ENCODE measurements at places on chromosomes 4 and X. TPM values are rescaled to one million over a fixed set of nuclear protein-coding genes. Genes with fewer than 3 reads are reported as not detected.

The CXCL8 gene
- polyA plus RNA-seq, result 3.0 TPM

The NPNT gene
- not detected for polyA plus RNA-seq

The P2RY10 gene
- not detected for polyA plus RNA-seq

- no peaks in the 10 kb centered on the region for H3K4me1 ChIP-seq
- H3K36me3 ChIP-seq, result no peaks in the 10 kb centered on the region
- H3K27me3 ChIP-seq, result peaks cover 6% of the 10 kb centered on the region
- no peak overlapping the region for H3K27ac ChIP-seq
- no peak overlapping the region for H3K4me3 ChIP-seq
- no peak for DNase-seq
Measured at GRCh38 chr4:173556398-173557131, 26.5 kb upstream of the HAND2 start.

DNA sequence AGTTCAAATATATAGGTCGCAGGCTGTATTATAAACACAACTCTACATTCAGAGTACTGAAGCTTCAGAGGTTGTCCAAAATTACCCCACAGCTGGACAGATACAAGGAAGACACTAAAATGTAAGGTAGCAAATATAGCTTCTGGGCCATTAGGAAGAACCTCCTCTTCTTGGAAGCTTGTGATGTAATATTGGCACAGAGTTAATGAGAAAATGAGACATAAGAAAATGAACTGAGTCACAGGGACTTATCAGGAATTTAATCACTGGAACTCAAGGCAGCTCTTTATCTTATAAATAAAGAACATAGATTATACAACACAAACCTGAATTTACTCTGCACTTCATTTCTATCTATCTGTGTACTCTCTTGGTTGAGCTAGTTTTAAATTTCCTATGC lies 344.7 kb downstream of the PCDH10 start:
- no peak overlapping the region for H3K4me3 ChIP-seq
- H3K36me3 ChIP-seq, result no peaks in the 10 kb centered on the region
- H3K27ac ChIP-seq, result no peak overlapping the region
- no peak for DNase-seq
- no peaks in the 10 kb centered on the region for H3K27me3 ChIP-seq

DNA sequence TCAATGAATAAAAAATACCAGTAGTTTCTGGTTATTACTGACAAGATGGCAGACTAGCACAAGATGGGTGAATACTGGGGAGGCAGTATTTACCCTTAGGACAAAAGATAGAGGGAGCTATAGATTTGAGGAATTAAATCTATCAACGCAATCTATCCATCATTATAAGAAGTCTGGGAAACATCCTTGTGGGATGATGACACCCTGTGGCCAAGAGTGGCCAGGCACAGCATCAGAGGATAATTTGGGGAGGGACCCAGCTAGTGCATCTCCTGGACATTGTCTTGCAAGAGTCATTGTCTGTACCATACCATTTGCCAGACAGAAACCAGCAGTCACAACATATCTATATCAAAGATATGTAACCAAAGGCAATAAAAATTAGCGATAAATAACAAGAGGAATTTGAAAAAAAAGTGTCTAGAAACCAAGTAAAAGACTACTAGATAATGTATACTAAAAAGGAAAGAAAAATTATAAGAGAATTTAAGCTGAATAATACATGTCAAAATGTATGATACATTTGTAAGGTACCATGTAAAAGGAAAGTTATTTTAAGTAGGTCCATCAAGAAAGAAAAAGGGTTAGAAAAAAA lies 22.9 kb downstream of the KCTD8 start:
- no peaks in the 10 kb centered on the region for H3K36me3 ChIP-seq
- H3K4me3 ChIP-seq, result no peak overlapping the region
- peak; percentile 2 for DNase-seq
- H3K27ac ChIP-seq, result no peak overlapping the region
- no peaks in the 10 kb centered on the region for H3K27me3 ChIP-seq

DNA sequence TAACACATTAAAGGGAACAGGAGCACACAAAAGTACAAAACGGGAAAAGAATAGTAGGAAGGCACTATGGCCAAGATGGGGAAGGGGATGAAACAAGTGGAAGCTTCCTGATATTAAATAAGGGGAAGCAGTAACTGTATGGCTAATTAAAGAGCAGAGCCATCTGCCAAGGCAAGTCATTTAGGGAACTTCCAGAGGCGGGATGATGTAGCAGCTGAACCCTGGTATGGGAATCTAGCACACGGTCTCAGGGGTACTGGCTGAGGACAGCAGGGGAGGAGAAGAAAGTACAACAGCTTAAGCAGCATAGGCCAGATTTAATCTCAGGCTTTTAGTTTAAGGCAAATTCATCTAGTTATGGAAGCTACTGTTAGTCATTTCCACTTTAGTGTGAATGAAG lies 59.1 kb downstream of the IGFBP7 start:
- H3K4me3 ChIP-seq, result no peak overlapping the region
- H3K4me1 ChIP-seq, result peaks cover 15% of the 10 kb centered on the region
- peak; percentile 24 for DNase-seq
- peaks cover 4% of the 10 kb centered on the region for H3K36me3 ChIP-seq

DNA sequence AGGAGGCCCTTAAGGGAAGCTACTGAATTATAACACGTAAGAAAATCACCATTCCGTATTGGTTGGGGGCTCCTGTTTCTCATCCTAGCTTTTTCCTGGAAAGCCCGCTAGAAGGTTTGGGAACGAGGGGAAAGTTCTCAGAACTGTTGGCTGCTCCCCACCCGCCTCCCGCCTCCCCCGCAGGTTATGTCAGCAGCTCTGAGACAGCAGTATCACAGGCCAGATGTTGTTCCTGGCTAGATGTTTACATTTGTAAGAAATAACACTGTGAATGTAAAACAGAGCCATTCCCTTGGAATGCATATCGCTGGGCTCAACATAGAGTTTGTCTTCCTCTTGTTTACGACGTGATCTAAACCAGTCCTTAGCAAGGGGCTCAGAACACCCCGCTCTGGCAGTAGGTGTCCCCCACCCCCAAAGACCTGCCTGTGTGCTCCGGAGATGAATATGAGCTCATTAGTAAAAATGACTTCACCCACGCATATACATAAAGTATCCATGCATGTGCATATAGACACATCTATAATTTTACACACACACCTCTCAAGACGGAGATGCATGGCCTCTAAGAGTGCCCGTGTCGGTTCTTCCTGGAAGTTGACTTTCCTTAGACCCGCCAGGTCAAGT lies 6.9 kb upstream of the MSANTD1 start:
- peak overlapping the region; percentile 16 for H3K27ac ChIP-seq
- no peak overlapping the region for H3K4me3 ChIP-seq
- no peaks in the 10 kb centered on the region for H3K27me3 ChIP-seq
- peak; percentile 89 for DNase-seq
- H3K4me1 ChIP-seq, result peaks cover 11% of the 10 kb centered on the region
- H3K36me3 ChIP-seq, result peaks cover 37% of the 10 kb centered on the region

DNA sequence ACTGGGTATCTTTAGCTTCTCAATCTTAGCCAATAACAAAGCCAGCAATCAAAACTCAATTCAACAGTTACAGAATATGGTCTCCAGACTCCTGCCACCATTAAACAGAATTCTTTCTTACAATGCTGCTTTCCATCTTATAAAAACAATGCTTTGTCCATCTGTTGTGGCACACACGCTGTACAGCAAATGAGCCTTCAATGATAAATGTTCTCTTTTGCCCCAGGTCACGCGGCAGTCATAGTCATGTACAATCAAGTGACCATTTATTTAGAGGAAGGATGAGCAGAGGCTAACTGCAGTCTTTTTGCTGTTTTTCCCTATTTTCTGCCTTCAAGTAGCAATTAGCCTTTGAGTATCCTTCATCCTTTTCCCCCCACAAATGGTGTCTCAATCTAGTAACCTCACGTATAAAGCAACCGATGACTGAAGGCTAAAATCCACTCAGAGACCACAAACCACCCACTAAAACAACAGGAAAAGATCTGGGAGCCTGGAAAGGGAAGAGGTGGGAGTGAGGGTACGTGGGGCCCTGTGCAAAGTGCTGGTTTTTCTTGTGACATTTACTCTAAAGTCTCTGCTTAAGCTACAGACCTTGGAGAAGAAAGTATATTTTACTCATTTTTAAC lies 24.4 kb downstream of the TRIM2 start:
- H3K27ac ChIP-seq, result no peak overlapping the region
- no peaks in the 10 kb centered on the region for H3K27me3 ChIP-seq
- no peak for DNase-seq
- peaks cover 15% of the 10 kb centered on the region for H3K4me1 ChIP-seq
- no peak overlapping the region for H3K4me3 ChIP-seq
- H3K36me3 ChIP-seq, result no peaks in the 10 kb centered on the region

DNA sequence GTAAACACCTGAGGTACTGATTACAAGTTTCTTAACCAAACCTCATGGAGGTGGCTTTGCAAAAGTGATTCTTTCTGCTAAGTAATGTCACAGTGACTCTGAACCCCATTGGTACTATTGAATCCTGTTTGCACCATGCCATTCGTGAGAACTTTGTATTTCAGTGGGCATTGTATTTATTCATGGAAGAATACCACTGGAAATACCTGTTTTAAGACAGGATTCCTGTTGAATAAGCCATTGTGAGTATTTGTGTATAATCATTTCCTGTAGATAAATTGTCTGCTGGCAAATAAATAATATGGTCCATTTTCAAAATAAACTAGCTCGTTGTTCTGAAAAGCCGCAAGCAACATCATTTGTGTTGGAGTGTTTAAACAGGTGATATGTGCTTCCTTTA lies 136.4 kb upstream of the GUCY1A1 start:
- no peak overlapping the region for H3K4me3 ChIP-seq
- no peaks in the 10 kb centered on the region for H3K36me3 ChIP-seq
- no peaks in the 10 kb centered on the region for H3K27me3 ChIP-seq
- H3K4me1 ChIP-seq, result no peaks in the 10 kb centered on the region
- DNase-seq, result no peak

GRCh38 chr4:86558258-86558657 lies 35.9 kb upstream of the PTPN13 start:
- H3K36me3 ChIP-seq, result no peaks in the 10 kb centered on the region
- no peak overlapping the region for H3K4me3 ChIP-seq
- H3K27me3 ChIP-seq, result no peaks in the 10 kb centered on the region
- no peak for DNase-seq
- no peaks in the 10 kb centered on the region for H3K4me1 ChIP-seq
- H3K27ac ChIP-seq, result no peak overlapping the region

DNA sequence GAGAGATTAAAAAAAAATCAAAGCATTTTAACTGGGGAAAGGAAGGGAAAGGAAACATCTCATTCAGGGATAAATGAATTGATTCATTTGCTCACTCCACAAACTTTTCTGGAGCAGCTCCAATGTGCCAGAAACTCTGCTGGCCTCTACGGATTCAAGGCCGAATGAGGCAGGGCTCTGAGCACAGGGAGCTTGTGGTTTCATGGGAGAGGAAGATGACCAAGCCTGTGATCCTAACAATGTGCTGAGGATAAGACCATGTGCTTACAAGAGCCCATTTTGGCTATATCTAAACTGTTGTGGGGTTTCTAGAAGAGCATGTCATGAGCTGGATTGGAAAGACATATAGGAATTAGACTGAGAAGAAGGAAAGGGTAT lies 137.5 kb downstream of the ZNF674 start:
- H3K4me3 ChIP-seq, result no peak overlapping the region
- H3K27ac ChIP-seq, result no peak overlapping the region
- no peaks in the 10 kb centered on the region for H3K36me3 ChIP-seq
- peaks cover 3% of the 10 kb centered on the region for H3K27me3 ChIP-seq
- peak; percentile 31 for DNase-seq

DNA sequence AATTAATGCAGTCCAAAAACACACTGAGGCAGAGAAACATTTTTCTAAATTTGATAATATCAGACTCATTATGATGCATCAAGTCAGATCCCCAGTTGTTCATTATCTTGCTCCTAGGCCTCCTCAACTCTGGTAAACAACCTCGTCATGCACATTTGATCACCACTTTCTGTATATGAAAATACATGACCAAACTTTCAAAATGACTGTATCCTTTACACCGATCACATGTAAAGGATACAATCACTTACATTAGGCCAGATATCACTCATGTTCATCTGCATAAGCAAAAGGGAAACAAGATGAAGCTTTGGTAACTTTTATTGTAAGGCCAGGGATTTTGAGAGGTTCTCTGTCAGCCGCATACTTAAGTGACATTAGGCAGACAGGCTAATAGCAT lies 99.4 kb upstream of the IL1RAPL1 start:
- no peaks in the 10 kb centered on the region for H3K36me3 ChIP-seq
- H3K27me3 ChIP-seq, result no peaks in the 10 kb centered on the region
- H3K4me3 ChIP-seq, result no peak overlapping the region
- DNase-seq, result no peak
- H3K4me1 ChIP-seq, result no peaks in the 10 kb centered on the region

- H3K27me3 ChIP-seq, result no peaks in the 10 kb centered on the region
- H3K27ac ChIP-seq, result no peak overlapping the region
- H3K4me3 ChIP-seq, result no peak overlapping the region
- no peaks in the 10 kb centered on the region for H3K36me3 ChIP-seq
- no peak for DNase-seq
Measured at GRCh38 chrX:22373766-22374165, 101.1 kb downstream of the CBLL2 start.

DNA sequence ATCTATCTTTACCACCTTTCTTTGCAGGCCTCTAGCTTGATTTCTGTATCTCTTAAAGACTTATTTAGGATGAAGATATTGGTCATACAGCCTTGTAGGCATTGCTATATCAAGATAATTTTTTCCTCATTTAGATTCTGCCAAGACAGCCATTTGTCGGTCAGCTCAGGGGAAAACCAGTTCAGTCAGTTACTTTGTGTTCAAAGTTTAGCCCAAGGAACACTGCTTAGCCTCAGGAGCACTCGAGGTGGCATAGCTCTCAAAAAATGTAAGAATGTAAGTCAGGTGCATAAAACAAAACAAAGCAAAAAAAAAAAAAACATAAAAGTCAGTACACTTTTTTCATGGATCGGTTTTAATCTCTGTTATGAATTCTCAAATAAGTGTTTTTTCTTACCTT lies 43.4 kb downstream of the NRK start:
- H3K4me1 ChIP-seq, result no peaks in the 10 kb centered on the region
- no peak overlapping the region for H3K4me3 ChIP-seq
- H3K36me3 ChIP-seq, result no peaks in the 10 kb centered on the region
- H3K27me3 ChIP-seq, result no peaks in the 10 kb centered on the region
- DNase-seq, result no peak
- H3K27ac ChIP-seq, result no peak overlapping the region

DNA sequence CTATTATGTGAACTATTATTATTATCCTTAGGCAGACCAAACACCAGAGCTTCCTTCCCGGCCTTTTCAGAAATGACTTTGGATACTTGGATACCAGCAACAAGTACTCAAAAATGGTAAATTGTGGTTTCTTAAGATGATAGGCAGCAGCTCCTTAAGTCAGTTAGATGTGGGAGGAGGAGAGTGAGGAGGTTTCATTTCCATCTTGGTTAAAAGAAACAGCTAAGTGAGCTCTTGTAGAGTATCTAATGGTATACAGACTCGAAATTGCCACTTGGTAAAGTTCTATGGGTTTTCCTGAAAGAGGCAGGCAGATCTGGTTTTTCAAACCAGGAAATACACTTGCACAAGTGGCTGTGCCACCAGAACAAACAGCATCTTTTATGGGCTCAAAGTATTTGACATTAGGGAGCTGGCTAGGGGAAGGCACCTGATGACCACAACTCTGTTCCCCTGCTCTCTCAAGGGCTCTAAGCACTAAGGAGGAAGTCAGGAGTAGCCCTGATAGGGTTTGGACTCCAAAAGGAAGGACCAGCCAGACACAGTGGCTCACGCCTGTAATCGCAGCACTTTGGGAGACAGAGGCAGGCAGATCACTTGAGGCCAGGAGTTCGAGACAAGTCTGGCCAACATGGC lies 130.9 kb downstream of the TMEM164 start:
- H3K27me3 ChIP-seq, result no peaks in the 10 kb centered on the region
- DNase-seq, result no peak
- no peak overlapping the region for H3K27ac ChIP-seq
- no peak overlapping the region for H3K4me3 ChIP-seq
- no peaks in the 10 kb centered on the region for H3K36me3 ChIP-seq

All from IMR-90 (cell line).